ENCODE measurements at places on chromosomes 13 and 19.
A peak's percentile ranks its signal among the peaks of the same experiment; 100 is the strongest.

- no peak for DNase-seq
These were observed 242.1 kb downstream of the KLF5 start for GRCh38 chr13:73300718-73301425.

DNA sequence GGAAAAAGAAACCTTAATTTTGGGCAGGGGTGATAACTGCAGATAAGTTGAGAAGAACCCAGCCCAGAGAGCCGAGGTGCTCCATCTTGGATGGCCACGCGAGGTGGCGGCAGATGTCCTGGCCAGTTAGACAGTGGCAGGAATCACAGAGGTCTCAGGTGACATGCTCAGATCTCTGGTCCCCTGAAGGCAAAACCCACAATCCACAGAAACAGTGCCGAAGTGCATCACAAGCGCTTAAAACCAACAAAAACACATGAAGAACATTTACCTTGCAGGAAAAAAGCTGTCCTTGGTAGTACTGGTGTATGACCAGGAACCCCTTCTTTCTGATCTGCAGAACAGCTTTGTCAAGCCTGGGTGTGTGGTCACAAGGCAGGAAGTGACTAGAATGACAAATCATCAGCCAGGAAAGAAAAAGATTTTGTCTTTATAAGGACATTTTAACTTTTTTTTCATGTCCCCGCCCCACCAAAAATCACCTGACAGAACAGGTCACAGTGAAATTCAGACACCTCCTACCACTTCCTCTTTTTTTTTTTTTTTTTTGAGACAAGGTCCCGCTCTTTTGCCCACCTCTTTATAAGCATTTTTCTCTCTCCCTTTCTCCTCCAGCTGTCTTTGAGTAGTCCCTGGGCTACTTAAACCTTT is at the start of gene LCP1:
TSS of gene LCP1 (minus strand) at position 338 of the 651 bp plus-strand sequence. CDS start 22,515 bp downstream, outside the sequence.
- no peak for DNase-seq

DNA sequence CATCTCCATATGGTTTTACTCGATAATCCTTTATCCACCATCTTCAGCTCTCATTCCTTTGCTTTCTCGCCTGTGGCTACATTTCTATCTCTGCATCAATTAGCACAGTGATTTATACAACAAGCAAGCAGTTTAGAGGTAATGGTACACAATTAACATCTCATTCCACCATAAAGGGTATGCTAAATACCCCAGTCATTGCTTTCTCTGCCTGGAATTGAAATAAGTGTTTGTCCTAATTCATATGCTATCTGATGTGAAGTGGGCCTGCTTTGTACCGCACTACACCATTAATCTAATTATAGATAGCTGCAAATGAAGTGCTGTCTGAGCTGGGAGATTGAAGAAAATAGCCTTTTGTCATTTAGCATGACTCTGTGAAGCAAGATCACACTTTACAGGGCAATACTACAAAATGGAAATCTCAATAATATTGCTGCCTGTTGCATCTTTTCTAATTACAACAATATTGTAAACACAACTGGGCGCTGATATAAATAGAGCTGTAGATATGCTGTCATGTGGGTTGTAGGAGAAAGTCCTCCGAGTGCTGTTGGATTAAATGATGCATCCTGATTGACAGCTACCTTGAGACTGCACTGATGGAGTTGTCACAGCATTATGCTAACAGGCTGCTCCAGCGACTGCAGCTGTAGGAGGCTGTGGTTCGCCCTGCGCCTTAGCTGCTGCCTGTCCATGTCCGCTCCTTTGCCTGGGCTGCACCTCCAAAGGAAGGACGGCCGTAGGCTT is 78.2 kb downstream of the GGACT start:
- no peak for DNase-seq

GRCh38 chr19:49497047-49497788 is 984 bp downstream of the RPS11 start:
- no peak for DNase-seq

DNA sequence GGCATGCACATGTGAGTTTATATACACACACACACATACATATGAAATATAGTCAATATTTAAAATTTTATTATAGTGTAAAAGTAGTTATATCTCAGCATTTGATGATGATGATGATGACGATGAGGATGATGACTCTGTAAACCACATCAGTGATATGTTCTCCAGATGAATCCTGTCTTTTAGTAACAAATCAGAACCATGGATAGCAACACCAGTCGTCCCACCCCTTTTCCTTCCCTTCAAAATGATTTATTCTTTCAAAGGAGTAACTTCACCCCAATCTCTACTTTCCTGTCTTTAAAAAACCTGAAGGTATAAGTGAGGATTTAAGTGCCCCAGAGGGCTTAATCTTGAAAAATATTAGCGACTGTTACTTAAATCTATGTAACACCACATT is 74.1 kb downstream of the DCLK1 start:
- DNase-seq: peak; percentile 8

DNA sequence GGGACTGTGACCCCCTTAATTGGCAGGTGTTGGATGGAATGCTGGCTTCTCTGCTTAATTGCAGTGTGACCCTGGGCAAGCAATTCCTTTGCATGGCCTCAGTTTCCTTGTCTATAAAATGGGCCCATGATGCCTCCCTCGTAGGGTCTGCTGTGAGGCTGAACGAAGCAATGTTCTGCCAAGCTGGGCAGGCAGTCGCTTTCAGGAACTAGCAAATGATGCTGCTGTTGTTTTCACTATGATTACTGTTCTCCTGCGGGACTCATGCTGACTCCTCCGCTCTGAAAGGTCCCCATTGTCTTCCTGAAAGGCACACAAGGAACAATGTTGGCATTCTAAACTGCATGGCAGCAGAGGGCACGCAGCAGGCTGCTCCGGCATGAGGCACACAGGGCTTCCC is 6.8 kb downstream of the BICRA start:
- DNase-seq: no peak

GRCh38 chr19:2969104-2969504 is 8.3 kb upstream of the TLE6 start:
- no peak for DNase-seq

- DNase-seq: no peak
These were observed 180.9 kb downstream of the PCCA start for GRCh38 chr13:100269837-100270236.

DNA sequence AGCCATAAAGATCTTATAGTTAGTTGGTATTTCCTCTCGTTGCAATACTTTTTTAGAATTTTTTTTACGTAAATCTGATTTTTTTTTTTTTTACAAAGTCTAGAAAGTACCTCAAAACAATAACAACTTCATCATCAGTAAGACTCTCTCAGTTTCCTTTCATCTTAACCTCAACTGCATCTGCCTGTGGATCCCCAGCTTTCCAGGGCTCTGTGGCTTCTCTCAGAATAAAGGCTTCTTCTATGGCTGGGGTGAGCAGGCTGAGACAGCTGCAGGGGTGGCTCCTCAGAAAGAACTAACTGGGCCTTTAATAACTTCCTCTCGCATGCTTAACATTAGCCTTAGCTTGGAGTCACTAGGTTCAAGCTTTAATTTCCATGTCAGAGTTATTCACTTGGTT is 4.2 kb downstream of the ZNF506 start:
- DNase-seq: no peak

DNA sequence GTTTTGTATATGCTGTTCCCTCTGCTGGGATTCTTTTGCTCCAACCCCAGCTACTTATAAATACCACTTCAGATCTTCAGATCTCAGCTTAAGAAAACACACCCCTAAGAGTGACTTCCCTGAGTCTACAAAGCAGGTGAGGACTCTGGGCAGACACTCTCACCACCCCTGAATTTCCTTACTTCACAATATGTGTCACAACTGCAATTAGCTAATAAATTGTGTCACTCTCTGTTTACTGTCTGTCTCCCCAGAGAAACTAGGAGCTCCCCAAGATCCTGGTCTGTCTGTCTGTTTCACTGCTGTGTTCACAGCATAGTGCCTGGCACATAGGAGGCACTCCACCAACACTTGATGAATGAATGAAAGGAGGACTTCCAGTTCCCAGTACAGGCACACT is 14.4 kb downstream of the CEBPA start:
- no peak for DNase-seq

GRCh38 chr13:55583953-55584593 is 1556.6 kb upstream of the PRR20A start:
- DNase-seq: no peak

DNA sequence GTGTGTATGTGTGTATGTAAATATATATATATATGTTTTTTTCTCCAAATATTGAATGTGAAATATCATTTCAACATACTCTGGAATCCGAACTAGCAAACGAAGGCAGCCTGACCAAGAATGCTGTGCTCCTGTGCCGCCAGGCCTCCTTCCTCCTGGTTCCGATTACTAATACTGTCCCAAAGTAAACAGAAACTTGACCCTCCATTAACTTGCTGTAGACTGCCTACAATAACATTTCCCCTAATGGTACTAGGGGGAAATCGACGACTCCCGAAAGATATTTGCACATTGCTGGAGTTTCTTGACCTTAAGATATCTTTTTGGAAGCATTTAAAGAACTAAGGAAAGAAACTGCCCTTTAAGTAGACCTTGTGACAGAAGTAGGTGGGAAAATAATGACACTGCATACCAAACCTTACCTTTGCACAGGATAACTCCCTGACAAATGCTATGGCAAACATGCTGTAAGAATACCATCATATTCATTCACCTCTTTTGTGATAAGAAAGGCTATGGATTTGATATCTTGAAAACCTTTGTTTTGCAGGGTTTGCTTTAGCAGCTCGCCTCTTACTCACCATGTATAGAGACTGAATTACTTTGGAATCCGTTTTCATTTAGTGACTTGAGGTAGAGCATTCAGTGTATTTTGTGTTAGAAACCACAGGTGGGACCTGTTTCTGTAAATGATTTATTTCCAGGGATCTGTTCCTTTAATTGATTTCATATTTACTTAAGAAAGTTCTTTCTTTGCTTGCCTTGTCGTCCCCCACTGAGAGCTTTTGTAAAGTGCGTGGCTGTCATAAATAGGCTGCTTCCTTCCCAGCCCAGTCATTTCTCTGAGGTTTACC is 80.1 kb downstream of the KLF5 start:
- DNase-seq: peak; percentile 10

- DNase-seq: peak; percentile 42
These were observed 2.6 kb upstream of the GSX1 start for GRCh38 chr13:27789495-27790303.

DNA sequence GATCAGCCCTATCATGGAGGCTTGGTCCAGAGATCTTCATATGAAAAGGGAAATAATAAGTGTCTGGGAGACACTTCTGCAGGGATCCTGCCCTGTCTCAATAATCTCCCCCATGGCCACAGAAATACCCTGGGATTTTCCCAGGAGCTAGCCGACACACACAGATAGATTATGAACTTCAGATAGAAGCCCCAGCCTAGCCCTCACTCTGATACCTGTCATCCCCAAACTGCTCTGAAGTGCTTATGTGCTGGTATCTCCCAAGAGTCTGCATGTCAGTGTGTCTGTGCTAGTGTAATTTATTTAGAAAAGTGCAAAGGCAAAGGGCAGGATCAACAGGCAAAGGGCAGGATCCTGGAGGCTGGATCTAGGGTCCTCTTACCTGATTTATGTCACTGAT is 38.7 kb upstream of the ZNF766 start:
- DNase-seq: no peak

DNA sequence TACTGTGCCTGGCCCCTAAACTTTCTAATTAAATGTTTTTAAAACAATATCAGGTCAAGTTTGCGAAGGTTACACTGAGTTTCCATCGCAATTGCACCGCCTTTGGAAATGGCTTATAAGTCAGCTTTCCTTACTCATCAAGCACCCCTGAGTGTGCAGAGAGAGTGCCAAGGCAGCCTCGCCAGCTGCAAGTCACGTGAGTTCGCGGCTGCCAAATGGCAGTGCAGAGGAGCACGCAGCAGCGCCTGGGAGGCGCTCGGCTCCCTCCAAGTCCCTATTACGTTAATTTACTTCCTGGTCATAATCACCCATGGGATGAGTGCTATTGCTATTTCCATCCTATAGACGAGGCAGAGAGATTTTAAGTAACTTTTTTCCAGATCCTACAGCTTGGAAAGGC is 319.6 kb downstream of the TEX29 start:
- no peak for DNase-seq

DNA sequence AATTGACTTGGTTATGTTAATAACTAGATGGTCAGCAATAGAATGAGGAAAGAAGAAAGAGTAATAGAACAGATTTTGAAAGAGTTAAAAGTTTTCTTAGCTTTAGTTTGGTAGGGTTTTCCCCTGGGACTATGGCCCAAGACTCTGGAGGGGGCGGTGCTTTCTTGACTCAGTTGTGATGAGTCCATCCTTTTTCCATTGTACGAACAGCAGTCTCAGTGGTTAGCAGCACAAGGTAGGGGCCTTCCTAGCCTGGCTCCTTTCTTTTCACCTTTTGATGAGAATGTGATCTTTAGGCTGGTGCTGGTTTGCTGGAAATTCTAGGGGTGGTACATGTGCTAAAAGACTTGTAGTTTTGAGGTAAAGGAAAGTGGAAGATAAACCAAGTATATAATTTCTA is 38.8 kb downstream of the ZNF506 start:
- no peak for DNase-seq

DNA sequence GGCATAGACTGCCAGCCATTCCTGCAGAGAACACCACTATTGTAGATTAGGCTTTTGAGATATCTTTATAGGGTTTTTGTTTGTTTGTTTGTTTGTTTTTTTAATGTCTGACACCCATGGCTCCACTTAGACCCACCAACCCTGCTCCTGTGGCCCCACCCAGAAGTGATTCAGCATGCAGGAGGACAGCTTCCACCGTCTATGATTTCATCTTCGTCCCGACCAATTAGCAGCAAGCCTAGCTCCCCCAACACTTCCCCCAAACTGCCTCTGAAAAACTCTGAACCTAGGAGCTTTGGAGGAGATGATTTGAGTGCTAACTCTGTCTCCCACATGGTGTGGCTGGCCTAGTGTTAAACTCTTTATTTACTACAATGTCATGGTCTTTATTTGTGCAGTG is 108.3 kb upstream of the RXFP2 start:
- DNase-seq: no peak

DNA sequence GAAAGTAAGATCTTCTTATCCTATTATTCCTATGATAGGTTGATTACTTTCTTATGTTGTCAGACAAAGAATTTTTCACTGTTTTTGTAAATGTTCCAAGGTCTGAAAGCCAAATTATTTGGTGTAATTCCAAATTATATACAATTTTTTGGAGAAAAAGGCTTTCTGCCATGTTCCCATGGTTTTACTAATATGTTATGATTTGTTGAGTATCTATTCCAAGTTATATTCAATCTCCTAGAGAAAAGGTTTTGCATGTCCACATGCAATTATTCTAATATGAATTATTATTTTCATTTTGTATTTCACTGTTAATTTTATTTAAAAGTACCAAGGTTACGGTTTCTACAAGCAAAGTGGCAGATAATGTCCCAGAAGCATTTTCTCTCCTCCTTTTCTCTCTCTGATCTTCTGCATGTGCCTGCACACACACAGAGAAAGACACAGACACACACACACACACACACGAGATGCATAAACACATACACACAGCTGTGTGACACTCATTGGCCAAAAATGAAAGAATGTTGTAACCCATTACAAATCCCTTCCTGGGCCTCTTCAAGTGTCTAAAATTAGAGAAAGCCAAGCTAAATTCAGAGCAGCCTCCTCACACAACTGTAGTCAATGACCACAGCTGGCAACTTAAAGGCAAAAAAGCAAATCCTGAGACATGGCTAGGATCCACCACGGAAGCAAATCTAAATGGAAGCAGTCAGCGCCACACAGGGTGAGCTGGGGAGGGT is 621.0 kb downstream of the EFNB2 start:
- no peak for DNase-seq

Data from nephron progenitor cell (in vitro differentiated cells).